ENCODE measurements at places on chromosomes 6 and 20.

GRCh38 chr6:77656999-77657764 is 4.3 kb downstream of the MEI4 start:
- no peak for DNase-seq

DNA sequence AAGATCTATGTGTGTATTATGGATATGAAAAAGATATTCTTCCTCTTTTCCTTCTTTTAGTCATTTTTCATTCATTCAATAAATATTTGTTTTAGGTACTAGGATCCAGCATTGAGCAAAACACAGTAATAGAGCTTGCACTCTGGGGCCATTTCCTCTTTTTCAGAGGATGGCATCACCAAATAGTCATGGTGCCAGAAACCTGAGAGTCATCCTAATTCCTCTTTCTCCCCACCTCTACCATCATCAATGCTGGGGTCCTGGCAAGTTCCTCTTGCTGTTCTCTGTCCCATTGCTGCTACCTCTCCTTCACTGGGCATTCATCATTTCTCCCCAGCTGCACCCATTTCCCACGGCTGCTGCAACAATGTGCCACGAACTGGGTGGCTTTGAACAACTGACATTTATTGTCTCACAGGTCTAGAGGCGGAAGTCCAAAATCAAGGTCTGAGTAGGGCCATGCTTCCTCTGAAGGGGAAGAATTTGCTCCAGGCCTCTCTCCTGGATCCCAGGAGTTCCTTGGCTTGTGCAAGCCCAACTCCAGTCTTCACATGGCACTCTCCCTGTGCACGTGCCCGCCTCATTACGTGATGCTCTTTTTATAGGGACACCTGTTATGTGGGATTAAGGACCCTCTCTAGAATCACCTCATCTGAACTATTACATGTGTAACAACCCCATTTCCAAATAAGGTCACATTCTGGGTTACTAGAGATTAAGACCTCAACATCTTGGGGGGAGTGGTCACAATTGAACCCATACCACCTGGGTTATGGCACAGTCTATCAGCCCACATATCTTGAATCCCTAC is 9.5 kb upstream of the IGF2R start:
- DNase-seq = no peak

DNA sequence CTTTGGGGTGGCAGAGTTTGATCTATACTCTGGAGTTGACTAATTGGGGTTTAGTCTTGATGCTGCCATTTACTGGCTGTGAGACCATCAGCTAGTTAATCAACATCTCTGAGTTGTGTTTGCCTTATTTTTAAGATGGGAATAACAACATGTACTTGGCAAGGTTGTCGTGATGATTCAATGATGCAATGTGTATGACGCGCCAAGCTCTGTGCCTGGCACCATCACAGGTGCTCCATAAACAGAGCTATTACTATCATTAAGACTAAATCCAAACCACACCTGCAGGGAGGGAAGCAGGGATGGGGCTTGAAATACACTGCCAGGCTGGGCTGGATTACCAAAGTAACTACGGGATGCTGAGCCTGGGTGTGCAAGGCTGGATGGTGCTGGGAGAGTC is 60.1 kb upstream of the E2F3 start:
- DNase-seq = no peak

DNA sequence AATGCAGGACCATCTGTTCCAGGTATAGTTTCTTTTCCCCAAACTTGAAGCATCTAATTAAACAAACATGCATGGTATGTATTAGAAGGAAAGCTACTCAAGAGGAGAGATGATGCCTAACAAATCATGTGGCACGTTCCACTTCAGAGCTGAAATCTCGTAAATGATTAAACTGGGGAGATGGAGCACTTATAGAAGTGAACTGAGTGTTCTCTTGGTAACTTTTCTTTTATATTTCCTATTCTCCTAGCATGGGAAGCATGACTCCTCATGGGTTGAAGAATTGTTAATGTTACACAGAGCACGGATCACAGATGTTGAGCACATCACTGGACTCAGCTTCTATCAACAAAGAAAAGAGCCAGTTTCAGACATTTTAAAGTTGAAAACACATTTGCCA is 61.1 kb downstream of the CCN2 start:
- no peak for DNase-seq

- peak; percentile 33 for DNase-seq
Measured at GRCh38 chr6:118892355-118892991, 1.5 kb upstream of the ASF1A start.

GRCh38 chr6:110626442-110626841 is 150.0 kb upstream of the SLC22A16 start:
- DNase-seq = no peak

DNA sequence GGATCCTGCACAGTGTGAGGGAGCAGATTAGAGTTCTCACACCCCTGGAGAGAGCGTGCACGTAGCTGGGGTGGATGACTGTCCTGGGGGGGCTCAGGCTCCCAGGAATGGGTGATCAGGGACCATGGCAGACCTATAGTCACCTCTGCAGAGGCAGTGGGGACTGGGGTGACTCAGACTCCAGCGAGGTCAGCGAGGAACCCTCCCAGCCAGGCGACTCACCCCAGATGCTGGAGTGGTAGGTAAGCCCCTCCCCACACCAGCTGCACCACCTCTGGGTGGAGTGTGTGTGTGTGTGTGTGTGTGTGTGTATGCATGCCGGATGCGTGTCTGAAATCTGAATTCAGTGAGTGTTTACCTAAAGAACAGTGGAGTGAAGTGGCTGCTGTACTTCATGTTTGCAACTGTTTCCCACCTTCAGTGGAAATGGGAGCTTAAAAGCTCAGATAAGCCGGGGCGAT is 17.4 kb upstream of the GTSF1L start:
- DNase-seq = no peak
